ENCODE measurements at places on chromosomes 1 and 21.

DNA sequence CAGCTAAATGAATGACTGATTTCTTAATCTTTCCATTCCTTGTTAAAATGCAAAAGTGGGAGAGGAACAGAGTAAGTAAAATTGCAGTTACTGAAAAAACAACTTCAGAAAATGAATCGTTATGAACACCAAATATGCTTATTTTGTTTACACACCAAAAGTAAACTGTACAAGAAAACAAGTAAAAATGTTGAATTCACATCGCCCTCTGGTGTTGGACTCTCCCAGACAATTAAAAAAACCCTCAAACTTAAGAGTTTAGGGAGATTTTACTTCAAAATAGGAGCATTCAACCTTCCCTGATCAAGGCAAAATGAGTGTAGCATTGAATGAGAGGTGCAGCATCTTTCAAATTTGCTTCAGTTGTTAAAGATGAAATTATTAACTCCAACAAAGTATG lies 19.4 kb upstream of the ESRRG start:
- DNase-seq: no peak

GRCh38 chr21:45868488-45868887 lies 113.1 kb upstream of the COL6A1 start:
- no peak for DNase-seq

DNA sequence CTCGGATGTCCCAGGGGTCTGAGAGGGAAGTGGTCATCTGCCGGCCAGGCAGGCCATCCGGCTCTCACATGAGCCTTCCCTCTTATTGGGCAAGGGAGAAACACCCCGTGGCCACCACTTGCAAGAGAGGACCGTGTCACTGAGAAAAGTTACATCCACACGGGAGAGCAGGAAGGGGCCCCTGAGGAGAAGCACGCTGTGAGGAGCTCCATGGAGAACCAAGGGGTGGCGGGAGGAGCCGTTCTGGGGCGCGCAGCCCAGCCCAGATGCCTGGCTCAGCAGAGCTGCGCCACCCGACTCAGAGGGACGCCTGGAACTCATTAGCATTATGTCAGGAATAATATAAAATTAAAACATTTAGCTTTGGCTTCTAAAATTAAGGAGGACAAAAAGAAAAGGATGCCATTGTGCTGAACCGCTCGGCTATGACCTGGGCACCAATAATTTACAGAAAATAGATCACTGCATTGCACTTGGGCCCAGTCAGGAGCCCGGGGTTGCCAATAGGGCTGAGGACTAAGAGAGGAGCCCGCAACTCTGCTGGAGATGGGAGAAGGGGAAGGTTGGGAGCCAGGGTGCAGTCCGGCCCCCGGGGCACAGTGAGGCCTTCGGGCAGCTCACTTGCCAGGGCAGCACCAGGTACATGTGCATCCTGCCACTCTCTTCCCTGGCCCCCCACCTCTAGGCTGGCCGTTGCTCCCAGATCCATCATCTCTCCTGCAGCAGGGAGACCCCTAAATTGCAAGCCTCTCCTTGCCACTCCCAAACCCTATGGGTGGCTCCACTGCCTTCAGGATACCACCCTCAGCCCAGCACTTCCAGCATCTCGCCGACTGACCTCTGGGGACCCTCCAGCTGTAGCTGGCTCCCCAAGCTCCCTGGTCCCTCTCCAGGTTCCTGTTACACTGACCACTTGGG lies 84.8 kb downstream of the DMRTB1 start:
- DNase-seq: no peak

- DNase-seq: no peak
Measured at GRCh38 chr21:43703035-43703880, 15.7 kb upstream of the PDXK start.

DNA sequence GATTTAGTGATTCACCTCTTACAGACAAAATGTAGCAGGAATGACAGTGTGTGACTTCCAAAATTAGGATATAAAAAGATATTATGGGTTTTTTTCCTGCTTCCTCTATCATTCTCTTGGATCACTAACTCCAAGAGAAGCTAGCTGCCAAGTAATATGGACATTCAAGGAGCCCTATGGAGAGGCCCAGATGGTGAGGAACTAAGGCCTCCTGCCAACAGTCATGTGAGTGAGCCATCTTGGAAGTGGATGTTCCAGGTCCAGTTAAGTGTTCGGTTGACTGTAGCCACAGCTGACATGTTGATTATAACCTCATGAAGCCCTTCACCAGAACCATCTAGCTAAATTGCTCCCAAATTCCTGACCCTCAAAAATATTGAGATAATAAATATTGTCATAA lies 38.8 kb downstream of the CD160 start:
- DNase-seq: no peak

DNA sequence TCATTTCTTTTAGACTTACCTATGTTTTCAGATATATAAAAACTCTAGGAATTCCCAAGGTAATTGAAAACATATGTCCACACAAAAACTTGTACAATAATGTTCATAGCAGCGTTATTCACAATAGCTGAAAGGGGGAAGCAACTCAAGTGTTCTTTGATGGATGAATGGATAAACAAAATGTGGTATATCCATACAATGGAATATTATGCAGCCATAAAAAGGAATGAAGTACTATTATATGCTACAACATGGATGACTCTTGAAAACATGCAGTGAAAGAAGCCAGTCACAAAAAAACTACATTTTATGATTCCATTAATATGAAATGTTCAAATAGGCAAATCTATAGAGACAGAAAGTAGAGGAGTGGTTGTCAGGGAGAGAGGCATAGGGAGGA lies 62.2 kb upstream of the WDR26 start:
- DNase-seq: no peak

DNA sequence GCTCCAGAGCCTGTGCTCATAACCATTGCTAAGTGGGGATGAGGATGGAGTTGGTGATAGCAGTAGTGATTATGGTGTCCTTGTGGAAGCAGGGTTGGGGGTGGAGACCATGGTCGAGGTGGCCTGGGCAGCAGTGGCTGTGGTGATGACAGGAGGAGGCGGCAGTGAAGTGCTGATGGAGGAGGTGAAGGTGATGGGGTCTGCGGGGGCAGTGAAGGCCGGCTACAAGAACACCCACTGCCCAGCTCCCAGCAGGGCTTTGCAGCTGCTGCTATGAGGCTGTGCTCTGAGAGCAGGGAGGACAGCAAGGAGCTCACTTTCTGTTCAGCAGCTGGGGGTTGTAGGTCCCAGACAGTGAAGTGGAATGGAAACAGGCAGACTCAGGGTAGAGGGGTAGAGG lies 15.6 kb upstream of the DMBX1 start:
- no peak for DNase-seq

- DNase-seq: no peak
Measured at GRCh38 chr1:2945821-2946231, 75.4 kb upstream of the ACTRT2 start.

Data from effector memory CD8-positive, alpha-beta T cell (primary cell).